ENCODE measurements at places on chromosomes 6 and 20. TPM values are rescaled to one million over a fixed set of nuclear protein-coding genes. Genes with fewer than 3 reads are reported as not detected.

Gene TREML1
- not detected for total RNA-seq

Gene UNC93A
- not detected for total RNA-seq

Gene COX4I2
- total RNA-seq, result not detected

Gene NKX2-4
- not detected for total RNA-seq

Gene FRK
- 1.3 TPM for total RNA-seq

Gene MEP1A
- not detected for total RNA-seq

Gene NHSL1
- total RNA-seq, result 6.3 TPM

Gene PSMB1
- 234 TPM for total RNA-seq

Gene SAMD3
- not detected for total RNA-seq

Gene FBXO9
- 31.2 TPM for total RNA-seq

Gene OXT
- total RNA-seq, result not detected

Gene DEFB132
- total RNA-seq, result not detected

Gene TIAM2
- total RNA-seq, result 2.4 TPM

Gene RCAN2
- total RNA-seq, result not detected

Gene XKR7
- not detected for total RNA-seq

Gene LEMD2
- total RNA-seq, result 62.6 TPM

Gene FUT9
- total RNA-seq, result under 0.01 TPM

Gene SIRPB1
- not detected for total RNA-seq

Gene ZNF311
- 3.8 TPM for total RNA-seq

Gene PNLDC1
- total RNA-seq, result 0.26 TPM

Gene CALHM4
- under 0.01 TPM for total RNA-seq

Gene MTFR2
- total RNA-seq, result 0.79 TPM

Gene ZNF165
- total RNA-seq, result 4.7 TPM

Gene GABRR1
- not detected for total RNA-seq

Gene PGC
- total RNA-seq, result not detected

Gene LINC00237
- total RNA-seq, result not detected

Gene RGS17
- 4.7 TPM for total RNA-seq

Gene GCM1
- not detected for total RNA-seq

Gene POU3F2
- not detected for total RNA-seq

Gene GGTLC1
- not detected for total RNA-seq

Gene RIPOR2
- total RNA-seq, result not detected

Data from bronchial epithelial cell (primary cell).